IPS-NIHi11 (cell line): ENCODE measurements at places on chromosomes 6 and 20.

DNA sequence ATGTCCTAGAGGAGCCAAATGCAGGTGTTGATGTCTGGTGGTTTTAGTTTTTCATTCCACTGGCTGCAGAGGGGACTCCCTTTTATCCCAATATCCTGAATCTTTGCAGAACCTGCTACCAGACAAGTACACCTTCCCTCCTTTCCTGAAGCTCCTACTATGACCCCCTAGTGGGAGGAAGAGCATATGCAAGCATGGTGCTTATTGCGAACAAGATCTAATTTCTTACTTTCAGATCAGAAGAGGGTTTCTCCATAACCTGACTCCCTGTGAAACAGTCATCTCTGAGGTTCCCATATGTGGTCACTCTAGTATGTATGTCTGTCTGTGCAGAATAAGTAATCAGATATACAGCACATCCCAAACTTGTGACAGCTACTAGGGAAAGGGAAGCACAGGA lies 277.2 kb downstream of the ARHGAP18 start:
- peak; percentile 42 for DNase-seq

GRCh38 chr6:137211910-137212309 lies 7.3 kb downstream of the IFNGR1 start:
- DNase-seq, result no peak

DNA sequence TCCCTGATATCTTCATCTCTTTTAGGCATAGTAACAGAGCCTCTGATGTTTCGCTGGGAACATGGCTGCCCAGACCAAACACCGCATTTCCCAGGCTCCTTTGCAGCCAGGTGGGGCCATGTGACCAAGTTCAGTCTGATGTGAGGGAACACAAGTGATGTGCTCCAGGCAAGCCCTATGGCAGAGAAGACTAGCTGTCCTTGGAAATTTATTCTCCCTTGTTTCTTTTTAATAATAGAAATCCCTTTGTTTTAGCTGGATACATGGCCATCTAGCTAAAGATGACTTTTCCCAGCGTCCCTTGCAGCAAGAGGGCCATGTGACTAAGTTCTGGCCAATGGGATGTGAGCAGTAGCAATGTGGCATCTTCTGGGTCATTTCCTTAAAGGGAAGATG lies 30.8 kb downstream of the SLC2A10 start:
- no peak for DNase-seq

- DNase-seq, result no peak
Measured at GRCh38 chr20:920311-920710, 4.2 kb upstream of the ANGPT4 start.

DNA sequence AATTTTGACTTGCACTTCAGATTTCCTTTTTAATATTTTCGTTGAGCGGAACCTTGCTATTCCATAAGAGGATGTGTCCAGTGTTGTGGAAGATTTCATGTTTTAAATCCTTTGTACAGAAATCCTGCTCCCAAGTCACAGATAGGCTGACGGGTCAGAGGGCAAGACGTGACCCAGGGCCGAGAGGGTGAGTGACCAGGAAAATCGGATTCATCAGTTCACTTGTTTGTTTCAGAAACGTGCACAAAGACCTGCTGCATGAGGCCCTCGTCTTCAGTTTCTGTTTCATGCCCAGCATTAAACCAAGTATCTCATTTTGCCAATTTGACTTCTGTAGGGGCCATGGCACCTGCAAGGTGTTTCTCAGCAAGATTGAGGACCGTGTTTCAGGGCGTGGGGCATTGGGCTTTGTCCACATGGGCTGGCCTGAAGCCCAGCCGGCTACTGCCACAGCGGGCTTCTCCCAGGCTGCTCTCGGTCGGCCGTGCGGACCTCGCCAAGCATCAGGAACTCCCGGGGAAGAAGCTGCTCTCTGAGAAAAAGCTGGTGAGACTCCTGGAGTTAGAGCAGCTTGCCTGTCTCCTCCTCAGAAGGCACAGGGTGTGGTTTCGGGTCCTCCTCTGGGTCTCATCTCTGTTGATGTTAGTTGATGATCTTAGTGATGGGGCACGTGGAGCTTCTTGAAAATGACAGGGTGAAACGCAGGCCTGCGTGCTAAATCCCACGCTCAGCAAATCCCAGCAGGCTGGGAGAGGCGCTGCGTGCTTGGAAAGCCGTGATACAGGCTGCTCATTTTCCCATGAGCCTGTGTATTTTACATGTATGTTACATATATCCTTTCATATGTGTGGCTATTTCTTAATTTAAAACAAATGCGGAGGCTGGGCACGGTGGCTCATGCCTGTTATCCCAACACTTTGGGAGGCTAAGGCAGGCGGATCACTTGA lies 10.5 kb downstream of the MTG2 start:
- no peak for DNase-seq

- DNase-seq, result no peak
Measured at GRCh38 chr6:158569036-158569435, 9.1 kb downstream of the TMEM181 start.

- DNase-seq, result no peak
Measured at GRCh38 chr6:11366183-11366933, 133.9 kb upstream of the NEDD9 start.

- DNase-seq, result no peak
Measured at GRCh38 chr6:140487586-140487985, 1113.1 kb upstream of the CITED2 start.

GRCh38 chr6:89084954-89085353 lies 4.4 kb downstream of the PNRC1 start:
- DNase-seq, result no peak

GRCh38 chr20:49219924-49220831 lies 962 bp downstream of the DDX27 start:
- no peak for DNase-seq
